ENCODE measurements at places on chromosomes 11 and 22.
A peak's percentile ranks its signal among the peaks of the same experiment; 100 is the strongest.

GRCh38 chr11:34595960-34596644 is 24.8 kb upstream of the EHF start:
- no peak for DNase-seq

DNA sequence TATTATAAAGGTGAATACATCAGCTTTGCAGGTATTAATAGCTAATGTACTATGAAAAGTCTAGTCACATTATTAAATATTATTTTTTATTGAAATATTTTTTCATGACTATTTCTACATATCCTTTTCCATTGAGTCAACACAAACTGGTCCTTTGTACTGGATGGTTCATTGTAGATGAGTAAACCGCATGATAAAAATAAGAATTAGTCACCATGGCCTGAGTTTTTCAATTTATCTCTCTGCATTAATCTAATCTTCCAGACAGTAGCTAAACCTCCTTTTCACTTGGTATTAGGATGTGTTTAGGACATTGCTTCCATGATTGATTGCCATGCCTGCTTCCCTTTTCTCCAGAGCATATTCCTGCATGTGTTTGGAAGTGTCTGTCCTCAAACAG is 439.4 kb upstream of the ARHGAP42 start:
- DNase-seq, result no peak

GRCh38 chr11:9069862-9070470 is 21.4 kb downstream of the SCUBE2 start:
- DNase-seq, result no peak

- DNase-seq, result no peak
These were observed 12.0 kb downstream of the ETS1 start for GRCh38 chr11:128575174-128575960.

GRCh38 chr22:23270212-23270733 is 90.0 kb downstream of the BCR start:
- DNase-seq, result no peak

DNA sequence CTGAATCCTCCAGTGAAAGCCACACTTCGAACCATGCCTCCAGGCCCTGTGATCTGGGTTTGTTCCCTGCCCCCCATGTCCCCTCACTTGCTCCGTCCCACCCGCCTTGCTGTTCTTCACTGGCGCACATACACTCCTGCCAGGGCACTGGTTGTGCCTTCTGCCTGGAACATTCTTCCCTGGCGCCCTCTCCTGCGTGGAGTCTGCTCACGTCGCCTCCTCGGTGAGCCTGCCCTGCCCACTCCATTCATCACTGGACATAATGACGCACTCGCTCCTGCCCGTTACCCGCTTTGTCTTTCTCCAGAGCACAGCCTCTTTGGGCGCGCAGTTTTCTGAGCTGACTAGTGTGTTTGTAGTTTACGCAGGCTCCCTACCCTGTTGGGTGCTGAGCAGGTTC is 21.0 kb upstream of the MIEF1 start:
- DNase-seq, result peak; percentile 16

GRCh38 chr11:450809-451451 is 851 bp downstream of the PTDSS2 start:
- DNase-seq, result peak; percentile 45

- no peak for DNase-seq
These were observed 4.9 kb downstream of the INPPL1 start for GRCh38 chr11:72229336-72229924.

DNA sequence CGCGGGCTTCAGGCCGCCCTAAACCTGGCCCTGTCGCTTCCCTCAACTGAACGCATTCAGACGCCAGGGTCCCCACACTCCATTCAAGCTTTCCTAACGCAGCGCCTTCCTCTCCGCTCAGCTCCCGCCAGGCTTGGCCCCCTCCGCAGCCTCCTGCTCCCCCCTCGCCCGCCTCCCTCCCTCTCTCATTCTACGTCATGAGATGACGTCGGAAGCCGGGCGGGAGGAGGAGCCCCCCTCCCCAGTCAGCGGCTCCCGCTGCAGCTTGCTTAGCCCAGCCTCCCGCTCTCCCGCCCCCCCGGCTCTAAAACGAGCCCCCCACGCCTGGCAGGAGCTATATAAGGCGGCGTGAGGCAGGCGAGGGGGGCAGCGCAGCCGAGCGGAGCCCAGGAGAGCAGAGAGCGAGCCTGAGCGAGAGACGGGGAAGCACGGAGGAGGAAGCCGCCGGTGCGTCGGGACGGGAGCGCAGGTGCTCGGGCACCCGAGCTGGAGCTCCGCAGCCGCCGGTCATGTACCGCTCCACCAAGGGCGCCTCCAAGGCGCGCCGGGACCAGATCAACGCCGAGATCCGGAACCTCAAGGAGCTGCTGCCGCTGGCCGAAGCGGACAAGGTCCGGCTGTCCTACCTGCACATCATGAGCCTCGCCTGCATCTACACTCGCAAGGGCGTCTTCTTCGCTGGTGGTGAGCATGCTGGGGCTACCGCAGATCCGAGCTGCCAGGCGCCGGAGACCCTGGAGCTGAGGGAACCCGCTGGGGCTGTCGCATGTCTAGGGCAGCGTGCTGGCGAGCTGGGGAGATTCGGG is at the start of gene NPAS4:
TSS of gene NPAS4 (plus strand) at position 365 of the 806 bp plus-strand sequence. CDS start at position 510, 145 bp downstream.
- no peak for DNase-seq

- no peak for DNase-seq
These were observed 21.6 kb downstream of the NNMT start for GRCh38 chr11:114317787-114318137.

DNA sequence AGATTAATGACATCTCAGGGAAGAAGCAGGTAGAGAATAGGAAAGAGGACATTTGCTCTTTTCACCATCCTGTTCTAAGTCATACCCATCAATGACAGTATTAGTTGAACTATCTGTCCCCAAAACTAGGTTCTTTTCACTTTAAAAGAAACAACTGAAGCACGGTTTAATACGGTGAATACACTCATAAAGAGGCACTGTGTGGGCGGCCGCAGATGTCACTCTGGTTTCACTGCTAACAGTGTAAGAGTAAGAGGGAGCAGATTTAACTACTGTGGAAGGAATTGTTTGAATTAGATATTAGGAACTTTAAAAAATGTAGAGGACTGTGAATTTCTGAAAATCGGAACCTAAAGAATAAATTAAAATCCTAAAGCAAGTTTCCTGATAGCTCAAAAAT is 49.5 kb downstream of the VSIG10L2 start:
- DNase-seq, result peak; percentile 20

- no peak for DNase-seq
These were observed 960.1 kb upstream of the FAT3 start for GRCh38 chr11:91264481-91264880.

DNA sequence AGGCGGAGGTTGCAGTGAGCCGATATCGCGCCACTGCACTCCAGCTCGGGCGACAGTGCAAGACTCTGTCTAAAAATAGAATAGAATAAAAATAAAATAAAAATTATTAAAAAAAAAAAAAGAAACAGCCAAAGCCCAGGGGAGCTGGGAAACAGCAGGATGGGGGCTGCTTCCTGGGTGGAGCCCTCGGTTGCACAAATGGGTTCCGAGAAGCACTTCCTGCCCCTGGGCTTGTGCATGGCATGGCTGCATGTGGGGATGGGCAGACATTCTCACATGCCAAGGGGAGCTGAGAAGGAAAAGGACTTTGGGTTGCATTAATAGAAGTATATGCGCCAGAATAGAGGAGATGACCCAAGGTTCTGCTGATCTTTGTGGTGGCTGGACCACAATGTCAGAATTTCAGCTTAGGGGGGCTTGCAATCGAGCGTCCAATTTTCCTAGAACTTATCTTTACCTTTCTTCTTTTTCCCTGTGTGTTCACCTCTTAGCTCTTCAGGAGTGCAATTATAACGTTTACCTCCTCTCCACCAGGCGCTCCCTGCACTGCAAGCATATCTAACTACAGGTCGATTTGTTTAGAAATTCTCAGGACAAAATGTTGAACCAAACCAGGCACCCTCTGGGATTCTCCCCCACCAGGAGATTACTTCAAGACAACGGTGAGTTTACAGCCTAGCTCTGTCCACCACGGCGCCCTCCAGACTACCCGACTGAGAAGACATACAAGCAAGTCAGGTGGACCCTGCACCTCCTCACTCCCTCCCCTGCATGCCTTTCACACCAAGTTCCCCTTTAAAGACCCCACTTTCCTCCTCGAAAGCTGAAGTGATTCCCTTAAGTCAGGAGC is 53.2 kb downstream of the SHISAL1 start:
- no peak for DNase-seq

DNA sequence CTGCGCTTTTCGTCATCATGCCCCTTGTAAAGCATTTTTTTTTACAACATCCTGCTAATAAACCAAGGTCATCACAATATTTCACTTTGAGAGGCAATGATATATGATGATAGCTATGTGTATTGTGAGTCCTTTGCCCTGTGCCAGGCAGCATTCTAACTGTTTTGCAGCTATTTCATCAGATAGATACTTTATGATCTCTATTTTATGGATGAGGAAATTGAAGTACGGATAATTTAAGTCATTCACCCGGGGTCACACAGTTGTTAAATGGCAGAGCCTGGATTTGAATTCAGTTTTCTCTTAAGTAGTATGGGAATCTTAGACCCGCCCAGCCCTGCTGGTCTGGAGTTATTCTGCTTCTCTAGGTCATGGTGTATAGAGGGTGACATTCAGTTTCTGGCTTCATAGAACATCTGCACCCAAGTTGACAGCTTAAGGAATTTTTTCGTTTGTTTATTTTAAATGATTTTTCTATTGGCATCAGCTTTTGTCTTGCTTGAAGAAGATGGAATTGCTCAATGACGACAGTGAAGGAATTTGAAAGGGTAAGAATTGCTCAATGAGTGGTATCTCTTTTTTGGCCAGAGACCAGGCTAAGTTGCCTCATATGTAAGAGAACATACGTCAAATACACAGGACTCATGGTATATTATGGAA is 926 bp downstream of the PRR5L start:
- peak; percentile 9 for DNase-seq

DNA sequence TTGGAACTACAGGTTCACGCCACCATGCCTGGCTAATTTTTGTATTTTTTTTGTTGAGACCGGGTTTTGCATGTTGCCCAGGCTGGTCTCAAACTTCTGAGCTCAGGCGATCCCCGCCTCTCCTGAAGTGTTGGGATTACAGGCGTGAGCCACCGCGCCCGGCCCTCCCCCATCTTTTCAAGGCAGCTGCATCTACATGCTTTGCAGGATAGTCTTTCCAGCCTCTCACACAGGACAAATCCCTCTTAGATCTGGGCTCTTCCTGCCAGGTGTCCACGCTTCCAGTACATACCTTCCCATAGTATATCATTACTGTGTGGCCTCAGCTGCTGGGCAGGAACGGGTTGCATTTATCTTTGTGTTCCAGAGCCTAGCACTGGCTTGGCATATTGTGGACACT is 49.7 kb downstream of the C11orf96 start:
- no peak for DNase-seq

DNA sequence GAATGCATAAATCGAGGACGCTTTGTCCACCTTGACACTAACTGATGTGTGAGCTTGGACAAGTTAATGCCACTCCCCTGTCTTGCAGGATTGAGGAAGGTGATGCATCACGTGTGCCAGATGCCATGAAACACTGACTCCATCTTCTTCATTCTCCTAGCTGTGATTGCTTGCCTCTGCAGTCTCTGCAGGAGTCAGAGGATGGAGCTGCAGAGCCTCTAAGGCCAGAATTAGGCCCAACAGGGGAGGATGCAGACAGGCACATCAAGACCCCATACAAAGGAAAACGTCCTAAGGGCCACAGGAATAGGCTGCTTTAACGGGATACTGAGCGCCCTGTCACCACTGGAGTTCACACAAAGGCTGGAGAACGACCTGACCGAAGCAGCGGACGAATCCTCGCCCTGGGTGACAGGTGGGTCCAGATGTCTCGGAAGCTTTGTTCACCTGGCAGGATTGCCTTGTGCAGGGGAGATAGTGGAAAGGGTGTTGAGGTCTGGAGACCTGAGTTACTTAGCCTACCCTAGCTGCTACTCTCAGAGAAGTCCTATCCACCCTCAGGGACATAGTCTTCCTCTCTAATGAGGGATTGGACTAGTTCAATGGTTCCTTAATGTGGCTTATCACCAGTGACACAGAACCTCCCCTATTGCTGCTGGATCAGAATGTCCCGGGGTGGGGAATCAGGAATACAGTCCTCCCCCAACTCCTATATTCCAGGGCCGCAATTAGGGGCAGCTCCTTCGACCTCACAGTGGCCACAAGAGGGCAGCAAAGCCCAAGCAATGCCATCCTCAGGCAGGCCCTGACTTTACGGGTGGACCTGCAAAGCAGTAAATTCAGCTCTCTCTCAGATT is 32.4 kb downstream of the DBX1 start:
- peak; percentile 36 for DNase-seq

DNA sequence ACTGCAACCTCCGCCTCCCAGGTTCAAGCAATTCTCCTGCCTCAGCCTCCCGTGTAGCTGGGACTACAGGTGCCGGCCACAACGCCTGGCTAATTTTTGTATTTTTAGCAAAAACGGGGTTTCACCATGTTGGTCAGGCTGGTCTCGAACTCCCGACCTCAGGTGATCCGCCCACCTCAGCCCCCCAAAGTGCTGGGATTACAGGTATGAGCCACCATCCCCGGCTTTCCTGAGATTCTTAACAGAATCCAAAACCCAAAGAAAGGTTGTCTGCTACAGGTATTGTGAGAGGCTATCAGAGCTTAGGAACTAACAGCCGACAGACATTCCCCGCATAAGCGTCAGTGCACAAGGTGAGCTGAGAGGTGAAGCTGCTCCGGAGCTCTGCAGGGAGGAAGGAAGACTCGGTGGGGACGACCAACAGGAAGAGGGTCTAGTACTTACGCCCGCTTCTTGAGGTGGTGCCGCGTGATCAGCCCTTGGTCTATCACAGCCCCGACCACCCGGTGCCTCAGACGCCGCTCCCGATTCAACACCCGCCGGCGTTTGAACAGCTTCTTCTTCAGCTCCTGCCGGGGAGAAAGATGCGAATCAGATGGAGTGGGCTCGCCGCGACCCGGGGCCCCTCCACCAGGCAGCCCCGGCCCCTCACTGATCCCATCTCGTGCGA is 470 bp downstream of the C11orf98 start:
- DNase-seq, result peak; percentile 53

DNA sequence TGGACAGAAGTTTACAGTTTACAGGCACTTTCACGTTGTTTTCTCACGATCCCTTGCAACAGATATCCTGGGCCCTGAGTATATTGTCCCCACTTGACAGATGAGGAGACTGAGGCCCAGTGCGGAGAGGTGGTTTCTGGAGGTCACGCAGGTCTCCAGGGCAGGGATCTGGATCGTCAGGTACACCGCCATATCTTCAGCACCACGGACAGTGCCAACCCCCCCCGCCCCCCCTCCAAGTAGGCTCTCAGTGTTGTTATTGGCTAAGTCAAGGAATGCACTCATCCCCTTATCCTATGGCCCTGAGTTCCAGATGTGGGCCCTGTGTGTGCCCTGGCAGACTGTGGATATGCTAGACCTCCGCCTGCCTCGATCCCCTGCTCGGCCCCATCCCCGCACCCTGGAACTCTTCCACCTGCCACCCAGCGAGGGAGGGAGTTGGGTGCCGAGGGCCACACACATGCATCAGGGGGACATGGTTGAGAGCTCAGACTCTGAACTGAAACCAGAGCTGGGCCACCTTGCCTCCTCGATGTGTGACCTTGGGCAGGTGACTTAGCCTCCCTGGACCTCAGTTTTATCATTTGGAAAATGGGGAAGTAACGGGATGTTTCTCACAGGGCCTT is 37.5 kb downstream of the MPPED1 start:
- no peak for DNase-seq

- no peak for DNase-seq
These were observed 77.9 kb upstream of the WNT11 start for GRCh38 chr11:76284161-76284560.
